ENCODE measurements at places on chromosomes 11 and 22.

DNA sequence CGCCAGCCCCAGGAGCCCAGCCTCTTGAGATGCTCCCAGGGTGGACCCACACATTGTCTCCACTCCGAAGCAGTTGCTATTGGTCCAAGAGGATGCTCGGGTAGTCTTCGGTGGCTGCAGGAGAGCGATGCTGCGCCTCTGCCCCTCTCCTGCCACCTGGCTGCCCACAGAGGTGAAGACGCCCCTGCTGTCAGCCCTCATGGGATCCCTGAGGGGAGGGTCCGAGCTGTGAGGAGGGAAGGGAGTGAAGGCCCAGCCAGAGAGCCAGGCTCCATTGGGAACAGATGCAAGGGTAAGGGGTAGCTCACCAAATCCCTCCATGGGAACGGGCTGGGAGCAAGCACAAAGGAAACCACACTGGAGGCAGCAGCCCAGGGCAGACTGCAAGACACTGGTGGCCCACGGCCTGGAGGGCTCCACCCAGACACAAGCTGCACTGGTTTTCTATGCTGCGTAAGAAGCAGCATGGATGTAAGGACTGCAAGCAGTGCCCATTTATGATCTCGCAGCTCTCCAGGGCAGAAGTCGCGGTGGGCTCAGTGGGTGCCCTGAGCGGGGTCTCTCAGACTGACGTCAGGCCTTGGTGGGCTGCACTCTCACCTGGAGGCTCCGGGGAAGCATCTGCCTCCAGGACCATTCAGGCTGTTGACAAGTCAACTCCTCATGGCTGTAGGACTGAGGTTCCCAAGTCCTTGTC is 15.7 kb downstream of the TSPAN32 start:
- no peak for DNase-seq

GRCh38 chr11:77085652-77086051 is 17.0 kb upstream of the OMP start:
- no peak for DNase-seq

DNA sequence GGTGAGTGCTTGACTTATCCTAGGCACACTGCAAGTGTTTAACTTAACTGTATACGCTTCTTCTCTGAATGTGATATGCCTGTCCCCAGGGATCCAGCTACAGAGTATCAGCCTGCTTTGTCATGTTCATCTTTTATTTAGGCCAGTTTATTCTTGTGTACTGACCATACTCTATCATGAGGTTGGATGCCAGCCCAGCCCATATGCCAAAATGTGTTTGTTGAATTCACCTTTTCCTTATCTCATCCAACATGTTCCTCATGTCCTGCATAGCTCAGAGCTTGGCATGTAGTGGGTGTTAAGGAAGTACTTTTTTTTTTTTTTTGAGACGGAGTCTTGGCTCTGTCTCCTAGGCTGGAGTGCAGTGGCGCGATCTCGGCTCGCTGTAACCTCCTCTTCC is 116.2 kb downstream of the NCAM1 start:
- DNase-seq: no peak

DNA sequence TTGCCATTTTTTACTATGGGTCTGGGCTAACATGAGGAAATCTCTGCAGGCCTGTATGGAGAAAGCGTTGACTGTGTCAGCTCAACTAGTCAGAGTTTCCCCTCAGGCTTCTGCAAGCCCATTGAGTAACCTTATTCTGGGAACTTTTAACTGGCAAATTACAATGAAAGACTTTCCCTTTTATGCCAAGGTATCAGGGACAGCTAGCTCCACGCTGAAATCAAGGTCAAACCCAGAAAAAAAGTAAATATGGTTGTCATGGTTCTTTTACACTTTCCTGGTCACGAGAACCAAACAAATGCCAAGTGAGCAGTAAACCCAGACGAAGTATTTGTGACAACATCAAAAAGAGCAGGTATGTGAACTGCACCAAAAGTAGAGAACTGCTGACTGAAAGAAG is 13.8 kb downstream of the OSBP start:
- no peak for DNase-seq

GRCh38 chr11:87491381-87491780 is 453.6 kb downstream of the TMEM135 start:
- no peak for DNase-seq

GRCh38 chr11:12600829-12601228 is 73.4 kb upstream of the TEAD1 start:
- no peak for DNase-seq

- no peak for DNase-seq
Observed at GRCh38 chr22:35218079-35218478, 39.2 kb upstream of the HMGXB4 start.

DNA sequence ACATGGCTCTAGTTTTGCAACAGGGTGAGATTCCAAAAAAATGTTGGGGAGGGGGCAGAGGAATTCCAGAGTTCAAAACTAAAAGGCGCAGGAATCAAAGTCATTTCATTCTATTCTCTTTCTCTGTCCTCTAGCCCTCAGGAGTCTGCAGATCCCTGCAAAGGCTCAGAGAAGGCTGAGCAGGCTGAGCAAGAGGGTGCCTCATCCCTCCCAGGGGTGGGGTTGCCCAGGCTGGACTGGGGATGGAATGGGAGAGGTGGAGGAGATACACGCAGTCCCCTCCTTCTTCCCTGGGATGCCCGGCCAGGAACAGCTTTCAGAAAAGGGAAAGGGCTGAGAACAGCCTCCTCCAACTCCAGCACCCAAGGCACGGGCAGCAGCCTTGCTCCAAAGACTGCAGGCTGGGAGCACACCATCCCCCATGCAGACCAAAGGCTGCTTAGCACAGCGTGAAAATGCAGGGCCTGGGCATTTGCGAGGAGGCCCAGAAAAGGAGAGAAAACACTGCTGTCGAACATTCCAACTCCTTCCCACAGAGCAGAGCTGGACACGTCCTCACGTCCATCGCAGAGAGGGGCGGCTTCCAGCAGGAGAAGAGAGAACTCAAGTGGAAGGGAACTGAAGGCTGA is 51.8 kb downstream of the MN1 start:
- DNase-seq: no peak

- DNase-seq: no peak
Observed at GRCh38 chr11:75205564-75206020, 35.0 kb upstream of the TPBGL start.

- DNase-seq: no peak
Observed at GRCh38 chr11:34161812-34162492, 56.5 kb downstream of the NAT10 start.

DNA sequence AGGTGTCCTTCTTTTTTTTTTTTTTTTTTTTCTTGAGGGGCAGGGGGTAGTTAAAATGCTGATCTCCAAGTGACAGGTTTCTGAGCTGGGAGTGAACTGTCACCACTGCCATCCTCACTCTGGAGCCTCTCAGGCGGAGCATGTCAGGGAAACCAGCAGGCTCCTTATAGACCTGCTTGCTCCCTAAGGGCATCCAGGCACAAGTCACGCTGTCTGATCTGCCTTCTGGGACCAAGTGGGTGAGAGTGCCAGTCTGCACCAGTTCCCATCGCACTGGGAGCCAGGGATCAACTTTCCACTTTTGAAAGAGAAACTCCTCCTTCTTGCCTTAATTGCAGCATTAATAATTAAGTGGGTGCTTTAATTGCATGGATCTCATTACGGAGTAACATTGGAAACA is 537.9 kb upstream of the CADM1 start:
- no peak for DNase-seq

DNA sequence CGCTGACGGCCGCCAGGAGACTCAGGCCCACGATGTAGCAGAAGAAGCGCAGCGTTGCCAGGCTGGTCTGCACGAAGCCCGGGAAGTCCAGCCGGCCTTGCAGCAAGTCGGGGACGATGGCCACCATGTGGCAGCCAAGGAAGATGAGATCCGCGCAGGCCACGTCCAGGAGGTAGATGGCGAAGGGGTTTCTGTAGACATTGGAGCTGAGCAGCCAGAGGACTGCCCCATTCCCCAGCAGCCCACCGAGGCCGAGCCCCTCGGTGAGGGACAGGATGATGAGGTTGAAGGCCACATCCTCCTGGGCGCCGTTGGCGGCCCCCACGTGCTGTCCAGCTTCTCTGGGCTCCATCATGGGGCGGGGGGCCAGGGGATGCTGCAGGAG is 3.8 kb downstream of the MRGPRE start:
- DNase-seq: no peak

GRCh38 chr11:32571039-32571438 is 12.6 kb upstream of the EIF3M start:
- no peak for DNase-seq

DNA sequence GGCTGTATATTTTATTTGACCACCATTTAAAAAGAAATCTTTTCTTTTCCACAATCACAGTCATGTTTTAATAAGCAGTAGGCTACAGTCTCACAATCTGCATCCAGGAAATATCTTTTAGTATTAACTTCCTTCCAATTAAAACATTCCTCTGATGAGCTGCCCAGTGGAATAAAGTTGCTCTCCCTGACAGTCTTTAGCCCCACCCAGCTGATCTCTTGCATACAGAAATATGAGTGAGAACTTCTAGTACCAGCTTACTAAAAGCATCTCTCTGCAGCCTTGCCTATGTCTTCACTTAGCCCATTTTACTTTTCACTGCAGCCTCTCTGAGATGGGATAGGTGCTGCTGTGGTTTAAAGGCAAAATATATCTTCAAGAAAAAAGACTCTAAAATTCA is 143.4 kb upstream of the ANO3 start:
- no peak for DNase-seq

- no peak for DNase-seq
Observed at GRCh38 chr22:22009661-22010060, 27.1 kb upstream of the TOP3B start.

GRCh38 chr11:28259177-28259843 is 151.1 kb downstream of the METTL15 start:
- DNase-seq: no peak

- DNase-seq: no peak
Observed at GRCh38 chr11:11577932-11578911, 43.6 kb downstream of the GALNT18 start.

DNA sequence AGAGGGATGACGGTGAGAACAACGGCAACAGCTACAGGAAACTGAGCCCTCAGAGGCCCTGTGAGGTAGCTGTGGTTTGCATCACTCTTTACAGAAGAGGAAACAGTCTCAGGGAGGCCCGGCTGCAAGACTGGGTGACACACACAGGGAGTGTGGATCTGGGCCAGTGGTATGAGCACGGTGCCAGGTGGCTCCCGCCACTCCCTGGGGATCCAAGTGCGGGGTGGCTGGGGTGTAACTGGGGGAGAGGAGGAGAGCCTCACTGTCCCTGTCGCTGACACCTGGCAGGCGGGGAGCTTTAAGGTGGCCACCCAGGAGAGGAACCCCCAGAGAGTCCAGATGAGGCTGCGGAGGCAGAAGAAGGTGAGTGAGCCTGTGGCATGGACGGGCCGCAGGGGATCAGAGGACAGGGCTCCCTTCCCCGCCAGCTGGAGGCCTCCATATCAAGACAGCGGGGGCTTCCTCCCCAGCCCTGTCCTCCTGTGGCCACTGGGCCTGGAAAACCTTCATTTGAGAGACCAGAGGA is 5.6 kb downstream of the RGL4 start:
- DNase-seq: peak; percentile 80

GRCh38 chr22:47842119-47842518 is 1079.7 kb downstream of the TBC1D22A start:
- DNase-seq: no peak

- no peak for DNase-seq
Observed at GRCh38 chr22:42977569-42977968, 37.4 kb downstream of the PACSIN2 start.

GRCh38 chr11:28227460-28227859 is 119.3 kb downstream of the METTL15 start:
- no peak for DNase-seq

DNA sequence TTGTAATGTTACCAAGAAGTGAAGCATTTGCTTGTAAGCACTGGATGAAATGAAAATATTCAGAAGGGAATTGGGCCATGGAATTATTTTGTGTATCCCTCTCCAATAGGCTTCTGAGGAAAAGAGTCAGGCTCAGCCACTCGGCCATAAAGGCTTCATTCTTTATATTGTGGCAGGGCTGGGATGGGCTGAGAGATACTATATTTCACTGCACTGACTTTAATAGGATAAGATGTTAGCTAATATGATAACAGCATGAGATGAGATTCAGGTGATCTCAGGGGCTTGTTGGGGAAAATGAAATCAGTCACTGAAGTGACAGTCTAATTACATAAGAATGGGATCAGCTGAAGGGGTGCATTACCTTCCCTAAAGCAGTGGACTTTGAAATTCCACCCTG is 7.3 kb upstream of the TRIM44 start:
- no peak for DNase-seq

DNA sequence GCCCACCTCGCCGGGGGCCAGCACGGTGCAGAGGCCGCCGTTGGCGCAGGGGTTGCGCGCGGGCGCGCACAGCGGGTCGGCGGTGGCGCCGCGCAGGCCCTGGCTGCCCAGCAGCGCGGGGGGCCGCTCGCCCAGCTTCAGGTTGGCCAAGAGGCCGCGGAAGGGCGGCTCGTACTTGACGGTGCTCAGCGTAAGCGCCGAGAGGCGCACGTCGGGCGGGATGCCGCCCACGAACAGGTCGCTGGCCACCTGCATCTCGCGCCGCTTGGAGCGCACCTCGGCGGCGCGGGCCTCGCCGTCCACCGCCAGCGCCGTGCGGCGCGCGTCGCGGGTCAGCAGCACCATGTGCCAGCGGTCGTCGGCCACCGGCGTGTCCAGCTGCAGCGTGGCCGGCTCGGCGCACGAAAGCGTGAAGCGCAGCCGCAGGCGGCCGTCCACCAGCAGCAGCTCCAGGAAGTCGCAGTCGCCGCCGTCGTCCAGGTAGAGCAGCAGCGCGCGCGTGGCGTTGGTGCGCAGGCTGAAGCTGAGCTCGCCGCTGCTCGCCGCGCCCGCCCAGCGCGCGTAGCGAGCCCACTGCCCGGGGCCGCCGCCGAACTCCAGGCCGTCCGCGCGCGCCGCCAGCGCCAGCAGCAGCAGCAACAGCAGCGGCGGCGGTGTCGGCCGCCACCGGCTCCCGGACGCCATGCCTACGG is 9.8 kb downstream of the NRXN2 start:
- DNase-seq: no peak

GRCh38 chr11:12013781-12014180 is 5.4 kb upstream of the DKK3 start:
- no peak for DNase-seq
